ENCODE measurements at places on chromosomes 16 and 17.

GRCh38 chr17:2396568-2397246 is 4.2 kb downstream of the MNT start:
- peak; percentile 80 for DNase-seq

- no peak for DNase-seq
Measured at GRCh38 chr16:7140899-7141298, 191.7 kb upstream of the RBFOX1 start.

DNA sequence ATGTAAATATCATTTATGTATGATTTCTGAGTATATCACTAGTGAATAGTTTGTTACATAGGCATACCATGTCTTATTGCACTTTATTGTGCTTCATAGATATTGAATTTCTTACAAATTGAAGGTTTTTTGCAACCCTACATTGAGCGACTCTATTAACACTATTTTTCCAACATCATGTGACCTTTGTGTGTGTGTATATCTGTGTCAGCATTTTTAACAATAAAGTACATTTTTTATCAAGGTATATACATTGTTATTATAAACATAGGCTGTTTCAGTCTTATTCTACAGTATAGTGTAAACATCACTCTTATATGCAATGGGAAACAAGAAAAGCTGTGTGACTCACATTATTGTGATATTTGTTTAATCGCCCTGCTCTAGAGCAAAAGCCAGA is 1944.9 kb downstream of the TP53TG3F start:
- DNase-seq: no peak

- DNase-seq: no peak
Measured at GRCh38 chr16:1193825-1194581, 31.1 kb downstream of the TPSG1 start.

DNA sequence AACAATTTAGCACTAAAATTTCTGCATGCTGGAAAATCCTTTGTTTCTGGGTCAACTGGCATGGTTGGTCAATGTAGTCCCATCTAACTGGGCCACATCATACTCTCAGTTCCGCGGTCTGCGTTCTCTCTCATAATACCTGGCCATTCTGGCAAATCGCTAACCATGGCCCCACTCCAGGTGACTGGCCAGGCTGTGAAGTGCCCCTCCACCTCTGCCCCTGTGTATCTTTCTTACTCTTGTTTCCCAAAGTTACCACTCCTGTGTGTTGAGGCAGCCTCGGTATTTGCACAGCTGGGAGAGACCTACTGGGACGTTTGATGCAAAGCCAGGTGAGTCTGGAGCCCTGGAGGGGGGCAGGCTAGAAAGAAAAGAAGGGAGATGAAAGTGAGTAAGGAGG is 2.0 kb upstream of the TMEM238L start:
- DNase-seq: no peak

GRCh38 chr16:79272141-79272577 is 328.4 kb downstream of the MAF start:
- DNase-seq: peak; percentile 5

- DNase-seq: no peak
Measured at GRCh38 chr17:17352836-17353624, 49.9 kb downstream of the NT5M start.

GRCh38 chr17:66667491-66668030 is 167.4 kb upstream of the CACNG5 start:
- no peak for DNase-seq

- no peak for DNase-seq
Measured at GRCh38 chr16:82138478-82139285, 31.3 kb downstream of the MPHOSPH6 start.

- no peak for DNase-seq
Measured at GRCh38 chr17:15397620-15398019, 56.2 kb upstream of the TEKT3 start.

DNA sequence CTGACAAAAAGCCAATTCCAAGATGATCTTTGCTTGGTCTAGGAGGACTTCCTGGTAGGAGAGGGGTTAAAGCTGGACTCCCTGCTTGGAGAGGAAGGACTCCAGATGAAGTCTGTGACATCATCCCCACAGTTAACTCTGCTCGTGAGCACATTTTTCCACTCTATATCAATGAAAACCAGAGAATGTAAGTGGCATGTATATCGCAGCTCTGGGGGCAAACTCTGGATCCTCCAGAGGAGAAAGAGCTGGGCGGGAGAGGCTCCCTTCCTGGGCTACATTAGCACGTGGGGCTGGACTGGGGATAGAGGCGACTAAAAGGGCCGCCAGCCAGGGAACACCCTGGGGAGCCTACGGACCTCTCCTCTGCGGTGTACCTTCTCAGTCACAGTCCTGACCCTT is 34.1 kb downstream of the HIC1 start:
- DNase-seq: no peak

- peak; percentile 38 for DNase-seq
Measured at GRCh38 chr17:38798614-38799500, 499 bp downstream of the PIP4K2B start.

DNA sequence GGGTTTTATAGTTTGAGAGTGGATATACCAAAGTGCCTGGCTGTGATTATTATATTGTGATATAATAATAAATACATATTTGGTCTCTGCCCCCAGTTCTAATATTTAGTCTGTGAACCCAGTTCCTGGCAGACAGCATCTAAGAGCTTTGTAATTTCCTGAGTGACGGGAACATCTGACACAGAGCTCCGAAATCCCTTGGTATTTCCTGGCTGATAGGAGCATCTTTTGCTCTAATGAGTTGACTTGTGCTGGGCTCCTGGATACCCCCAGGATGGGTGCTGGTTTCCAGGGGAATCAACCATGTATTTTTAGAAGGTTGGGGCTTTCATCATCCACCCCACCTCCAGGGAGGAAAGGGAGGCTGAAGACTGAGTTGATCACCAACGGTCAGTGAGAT is 187.3 kb downstream of the CDH13 start:
- no peak for DNase-seq

DNA sequence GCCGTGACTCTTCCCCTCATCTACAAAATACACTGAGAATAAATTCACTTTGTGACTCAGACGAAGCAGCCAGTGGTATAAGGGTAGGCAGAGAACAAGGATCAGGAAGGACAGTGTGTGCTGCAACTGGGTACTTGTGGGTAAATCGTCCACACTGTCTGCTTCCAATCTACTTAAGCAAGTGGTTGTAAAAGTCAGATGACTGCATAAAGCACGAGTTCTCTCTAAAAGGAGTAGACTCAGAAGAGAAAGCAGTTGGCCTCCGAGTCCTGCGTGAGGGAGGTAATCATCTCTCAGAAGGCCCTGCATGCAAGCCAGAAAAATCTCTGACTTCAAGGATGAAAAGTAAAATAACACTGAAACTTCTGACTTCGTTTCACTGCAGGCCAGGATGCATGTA is 43.1 kb downstream of the ANKFY1 start:
- no peak for DNase-seq

- no peak for DNase-seq
Measured at GRCh38 chr17:17084317-17084835, 42.1 kb downstream of the MPRIP start.

DNA sequence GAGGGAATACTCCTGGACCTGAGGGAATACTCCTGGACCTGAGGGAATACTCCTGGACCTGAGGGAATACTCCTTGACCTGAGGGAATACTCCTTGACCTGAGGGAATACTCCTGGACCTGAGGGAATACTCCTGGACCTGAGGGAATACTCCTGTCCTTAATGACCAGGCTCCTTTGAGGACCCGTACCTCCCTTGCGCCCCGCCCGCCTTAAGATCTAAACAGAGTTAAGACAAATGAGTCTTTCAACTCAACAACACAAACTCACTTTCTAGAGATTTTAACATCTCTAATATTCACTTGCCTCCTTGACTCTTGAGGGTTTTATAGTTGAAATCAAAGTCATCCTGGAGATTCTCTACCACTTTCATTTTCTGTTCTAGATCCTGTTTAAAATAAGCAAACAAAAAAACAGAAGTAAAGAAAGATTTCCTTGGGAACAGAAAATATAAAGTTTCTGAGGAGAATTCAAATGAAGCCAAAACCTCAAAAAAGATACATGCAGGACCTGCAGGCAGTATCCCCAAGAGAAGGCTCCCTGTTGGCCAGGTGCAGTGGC is 49.7 kb downstream of the STAT3 start:
- no peak for DNase-seq

GRCh38 chr16:89600427-89600826 is 13.0 kb upstream of the DPEP1 start:
- no peak for DNase-seq

Measured in stimulated activated naive B cell treated with anti-CD40 and anti-IgM and Interleukin-4, amounts not matched to agents 10 μg/mL and 1 μg/mL and 100 μg/mL, for 72 hours (primary cell).